Dermis blood vessel endothelial cell (primary cell): ENCODE measurements at places on chromosomes 6 and 20. TPM values are rescaled to one million over a fixed set of nuclear protein-coding genes. Genes with fewer than 3 reads are reported as not detected.

TTLL9 gene
- 0.14 TPM in 1 of 2 replicates, not detected in the other for total RNA-seq

TP53TG5 gene
- total RNA-seq: not detected in 2 replicates

MUCL3 gene
- not detected in 2 replicates for total RNA-seq

COL9A3 gene
- total RNA-seq: 1.3 and 1.9 TPM in 2 replicates

EIF6 gene
- total RNA-seq: 147 and 186 TPM in 2 replicates

BPIFA1 gene
- total RNA-seq: not detected in 2 replicates

BTN1A1 gene
- not detected in 2 replicates for total RNA-seq

ARFGEF3 gene
- 2.0 and 5.8 TPM in 2 replicates for total RNA-seq

FOXC1 gene
- total RNA-seq: 8.3 and 12.1 TPM in 2 replicates

MEP1A gene
- not detected in 2 replicates for total RNA-seq

ZNF311 gene
- 0.17 and 0.28 TPM in 2 replicates for total RNA-seq

GSTA5 gene
- not detected in 2 replicates for total RNA-seq

C6orf141 gene
- 42.3 and 60.4 TPM in 2 replicates for total RNA-seq

COL20A1 gene
- under 0.01 TPM in 1 of 2 replicates, not detected in the other for total RNA-seq

HSF2 gene
- total RNA-seq: 23.4 and 27.6 TPM in 2 replicates

PCK1 gene
- not detected in 2 replicates for total RNA-seq

TSPO2 gene
- not detected in 2 replicates for total RNA-seq

DEFB124 gene
- not detected in 2 replicates for total RNA-seq

DEFB132 gene
- not detected in 2 replicates for total RNA-seq

BMP7 gene
- total RNA-seq: not detected in 2 replicates

BPIFB2 gene
- not detected in 2 replicates for total RNA-seq

PRRT1 gene
- 0.05 TPM in 1 of 2 replicates, not detected in the other for total RNA-seq

KIF13A gene
- total RNA-seq: 48.2 and 52.4 TPM in 2 replicates

ADTRP gene
- 0.47 and 0.85 TPM in 2 replicates for total RNA-seq

CRISP2 gene
- not detected in 2 replicates for total RNA-seq

SLC32A1 gene
- total RNA-seq: 0.05 TPM in 1 of 2 replicates, not detected in the other

ZNF165 gene
- total RNA-seq: 0.17 and 0.23 TPM in 2 replicates

TREM1 gene
- total RNA-seq: not detected in 2 replicates

B3GAT2 gene
- under 0.01 TPM in 1 of 2 replicates, not detected in the other for total RNA-seq

CFB gene
- total RNA-seq: 1.6 and 2.0 TPM in 2 replicates

PEX7 gene
- total RNA-seq: 5.9 and 7.7 TPM in 2 replicates

GRIK2 gene
- total RNA-seq: under 0.01 and 0.34 TPM in 2 replicates

ARG1 gene
- total RNA-seq: 0.19 TPM in 1 of 2 replicates, not detected in the other

PROCR gene
- 124 and 176 TPM in 2 replicates for total RNA-seq

VSTM2L gene
- 0.51 TPM in 1 of 2 replicates, not detected in the other for total RNA-seq

KIF6 gene
- total RNA-seq: 0.19 TPM in 1 of 2 replicates, not detected in the other

PLCB4 gene
- 9.9 and 13.8 TPM in 2 replicates for total RNA-seq

PAK5 gene
- total RNA-seq: under 0.01 TPM in 1 of 2 replicates, not detected in the other

THEMIS gene
- not detected in 2 replicates for total RNA-seq

TXLNB gene
- 0.68 and 0.74 TPM in 2 replicates for total RNA-seq

TRAM2 gene
- 30.6 and 51.3 TPM in 2 replicates for total RNA-seq

ACTL10 gene
- total RNA-seq: 1.9 and 2.2 TPM in 2 replicates

HLA-DQB2 gene
- total RNA-seq: not detected in 2 replicates

SLC13A3 gene
- total RNA-seq: 0.05 TPM in 1 of 2 replicates, not detected in the other

DLL1 gene
- total RNA-seq: 7.5 and 7.6 TPM in 2 replicates

PNISR gene
- total RNA-seq: 47.0 and 73.7 TPM in 2 replicates

AHCY gene
- total RNA-seq: 95.6 and 136 TPM in 2 replicates

BCAS4 gene
- total RNA-seq: 0.34 and 0.51 TPM in 2 replicates

RNF182 gene
- 0.84 and 0.85 TPM in 2 replicates for total RNA-seq

FNDC11 gene
- total RNA-seq: 1.2 and 2.4 TPM in 2 replicates

GSTA3 gene
- total RNA-seq: not detected in 2 replicates

SPTLC3 gene
- 0.68 and 1.4 TPM in 2 replicates for total RNA-seq

FRK gene
- total RNA-seq: 0.05 and 0.17 TPM in 2 replicates

RWDD2A gene
- total RNA-seq: 3.3 and 4.4 TPM in 2 replicates

COL11A2 gene
- total RNA-seq: 0.28 and 0.34 TPM in 2 replicates

GNMT gene
- 0.23 TPM in 1 of 2 replicates, not detected in the other for total RNA-seq

MOXD1 gene
- 0.34 and 0.65 TPM in 2 replicates for total RNA-seq
